ENCODE measurements at places on chromosomes 12 and 14.

DNA sequence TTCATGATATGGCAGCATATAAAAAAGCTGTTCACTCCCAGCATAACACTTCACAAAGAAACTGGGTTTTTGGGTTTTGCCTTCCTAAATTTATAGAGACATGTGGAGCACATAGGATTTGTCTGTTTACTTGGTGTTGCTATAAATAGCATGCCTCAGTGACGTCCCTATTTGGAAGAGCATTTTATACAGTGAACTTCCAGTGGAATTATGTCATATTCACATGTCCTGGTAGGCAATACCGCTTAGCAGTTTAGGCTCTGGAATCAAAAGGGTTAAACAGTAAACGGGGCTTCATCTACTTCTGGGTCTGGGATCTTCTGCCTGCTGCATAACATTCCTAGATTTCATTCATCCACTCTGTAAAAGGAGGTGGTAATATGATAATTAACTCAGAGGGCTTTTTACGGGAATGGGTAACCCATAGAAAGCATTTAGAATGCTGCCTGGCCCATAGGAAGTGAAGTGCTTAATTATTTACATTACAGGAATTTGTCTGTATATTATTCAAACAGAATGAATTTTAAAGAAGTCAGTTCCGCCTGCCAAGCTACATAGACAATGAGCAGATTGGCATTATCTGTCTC lies 396.1 kb downstream of the TMTC2 start:
- DNase-seq: no peak

GRCh38 chr12:79141776-79142175 lies 277.2 kb downstream of the SYT1 start:
- DNase-seq: no peak

DNA sequence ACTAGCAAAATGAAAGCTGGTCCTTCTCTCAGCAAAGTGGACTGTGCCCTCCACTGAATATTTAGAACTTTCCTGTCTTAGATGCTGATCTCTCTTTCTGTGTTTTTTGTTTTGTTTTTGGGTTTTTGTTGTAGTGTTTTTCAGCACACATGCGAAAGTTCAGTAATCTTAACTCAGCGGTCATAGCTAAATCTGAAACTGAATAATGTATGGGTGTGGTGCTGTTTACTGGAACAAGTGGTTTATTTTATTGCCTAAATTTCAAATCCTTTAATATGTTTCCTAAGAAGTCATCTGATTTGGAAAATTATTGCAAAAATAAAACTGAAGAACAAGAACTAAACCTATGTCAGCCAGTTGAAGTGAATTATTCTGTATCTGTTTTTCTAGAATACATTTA lies 116.0 kb upstream of the LRIG3 start:
- DNase-seq: no peak

DNA sequence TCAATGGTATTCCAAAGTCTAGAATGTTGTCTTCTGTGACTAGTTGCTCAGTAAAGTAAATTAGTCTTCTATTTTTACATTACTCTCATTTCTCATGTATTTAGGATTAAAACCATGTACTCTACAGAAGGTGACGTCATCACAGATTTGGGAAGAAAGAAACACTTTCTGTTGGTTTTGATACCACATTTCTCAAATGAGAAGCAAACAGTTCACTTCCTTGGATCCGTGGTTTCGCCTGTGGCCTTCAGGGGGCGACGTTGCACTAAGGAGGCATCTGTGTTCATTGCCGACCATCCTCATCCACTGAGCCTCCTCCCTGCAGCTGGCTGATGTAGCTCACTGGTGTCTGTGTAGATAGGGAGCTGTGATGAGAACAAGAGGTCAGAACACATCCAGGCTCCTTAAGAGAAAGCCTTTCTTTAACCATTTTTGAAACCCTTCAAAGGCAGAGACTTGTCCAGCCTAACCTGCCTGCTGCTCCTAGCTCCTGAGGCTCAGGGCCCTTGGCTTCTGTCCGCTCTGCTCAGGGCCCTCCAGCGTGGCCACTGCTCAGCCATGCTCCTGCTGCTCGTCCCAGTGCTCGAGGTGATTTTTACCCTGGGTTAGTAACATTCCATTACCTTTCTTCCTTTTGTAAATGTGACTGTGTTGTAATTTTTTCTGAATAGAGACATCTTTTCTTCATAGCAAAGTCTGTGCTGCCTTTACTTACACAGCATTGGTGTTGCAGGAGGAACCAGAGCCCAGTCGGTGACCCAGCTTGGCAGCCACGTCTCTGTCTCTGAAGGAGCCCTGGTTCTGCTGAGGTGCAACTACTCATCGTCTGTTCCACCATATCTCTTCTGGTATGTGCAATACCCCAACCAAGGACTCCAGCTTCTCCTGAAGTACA lies 220.6 kb upstream of the OR4E1 start:
- DNase-seq: no peak

DNA sequence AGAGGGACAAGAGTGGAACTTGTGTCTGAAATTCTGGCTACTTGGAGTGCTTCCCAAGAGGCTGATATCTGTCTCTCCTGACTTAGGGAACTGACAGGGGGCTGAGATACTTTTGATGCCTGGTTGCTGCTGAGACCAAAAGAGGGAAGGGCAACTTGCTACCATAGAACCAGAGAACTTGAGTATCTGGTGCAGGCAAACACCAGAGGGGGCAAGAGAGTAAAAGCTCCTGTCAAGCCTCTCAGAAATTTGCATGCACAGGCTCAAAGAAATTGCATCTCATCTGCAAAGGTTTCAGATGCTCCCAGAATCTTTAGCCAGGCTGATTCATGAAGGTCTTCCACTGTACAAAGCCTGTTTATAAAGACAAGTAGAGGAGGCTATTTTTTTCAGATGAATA lies 391.3 kb upstream of the FOXG1 start:
- DNase-seq: no peak

DNA sequence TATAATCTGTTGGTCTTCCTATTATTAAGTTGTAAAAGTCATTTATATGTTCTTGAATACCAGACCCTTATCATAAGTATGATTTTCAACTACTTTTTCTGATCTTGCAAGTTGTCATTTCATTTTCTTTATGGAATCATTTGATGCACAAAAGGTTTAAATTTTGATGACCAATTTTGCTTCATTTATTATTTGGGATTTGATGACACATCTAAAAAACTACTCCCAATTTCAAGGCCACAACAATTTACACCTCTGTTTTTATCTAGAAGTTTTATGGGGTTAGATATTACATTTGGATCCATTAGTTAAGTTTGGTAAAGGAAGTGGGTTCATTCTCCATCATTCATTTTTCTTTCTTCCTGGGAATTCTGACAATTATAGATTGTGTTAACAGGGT lies 259.2 kb downstream of the LRFN5 start:
- no peak for DNase-seq

- no peak for DNase-seq
Observed at GRCh38 chr14:101121508-101122139, 218.1 kb upstream of the RTL1 start.

- no peak for DNase-seq
Observed at GRCh38 chr12:53740130-53740491, 11.7 kb downstream of the CISTR start.

- DNase-seq: no peak
Observed at GRCh38 chr14:23695664-23695999, 59.5 kb downstream of the DHRS2 start.

DNA sequence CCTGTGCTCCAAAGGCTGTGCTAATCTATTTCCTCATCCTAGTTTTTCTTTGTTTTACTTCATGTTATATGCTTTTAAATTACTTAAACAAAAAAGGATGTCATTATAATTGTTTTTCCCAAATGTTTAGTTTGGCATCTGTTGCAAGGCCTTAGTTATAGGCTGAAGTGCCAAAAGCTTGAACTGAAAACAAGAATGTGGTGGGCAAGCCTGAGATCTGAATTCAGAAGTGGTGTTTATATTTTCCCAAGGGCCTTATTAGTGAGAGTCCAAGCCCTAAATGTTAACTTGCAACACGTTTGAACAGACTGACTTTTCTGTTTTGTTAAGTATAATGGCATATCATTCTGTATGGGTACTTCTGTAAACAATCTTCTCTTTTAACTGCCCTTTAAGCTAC lies 326.8 kb downstream of the CCDC91 start:
- DNase-seq: no peak

- DNase-seq: no peak
Observed at GRCh38 chr14:27338012-27338411, 740.2 kb upstream of the NOVA1 start.

DNA sequence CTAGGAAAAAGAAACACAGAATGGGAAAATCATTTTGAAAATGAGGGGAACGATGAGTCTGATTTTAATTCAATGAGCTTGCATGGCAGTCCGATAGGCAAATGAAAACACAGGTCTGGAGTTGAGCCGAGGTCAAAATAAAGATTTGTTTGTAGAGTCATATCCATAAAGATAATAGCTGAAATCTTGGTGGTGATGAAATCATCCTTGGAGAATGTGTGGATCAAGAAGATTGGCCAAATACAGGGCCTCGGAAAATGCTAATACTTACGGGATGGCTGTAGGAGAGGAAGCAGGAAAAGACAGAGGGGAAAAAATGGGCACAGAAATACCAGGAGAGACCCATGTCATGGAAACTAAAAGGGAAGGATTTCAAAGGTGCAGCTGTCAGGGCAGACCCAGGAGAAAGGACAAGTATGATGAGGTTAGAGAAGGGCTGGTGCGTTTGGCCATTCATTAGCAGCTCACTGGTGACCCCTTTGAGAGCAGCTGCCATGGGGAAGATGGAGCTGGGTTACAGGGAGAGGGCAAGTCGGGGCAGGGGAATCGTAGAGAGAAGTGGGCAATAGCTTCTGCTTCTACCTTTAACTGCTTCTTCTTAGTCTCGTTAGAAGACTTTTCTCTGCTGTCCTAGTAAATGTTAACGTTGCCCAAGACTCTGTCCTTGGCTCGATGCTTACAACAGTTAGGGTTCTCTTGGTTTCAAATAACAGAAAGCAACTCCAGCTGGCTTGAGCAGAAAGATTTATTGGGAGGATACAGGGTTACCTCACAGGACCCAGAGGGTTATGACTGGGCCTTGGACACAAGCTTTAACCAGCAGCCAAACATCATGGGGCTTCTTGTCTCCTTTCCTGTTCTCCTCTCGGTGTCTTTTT lies 161.8 kb downstream of the EFCAB11 start:
- no peak for DNase-seq

DNA sequence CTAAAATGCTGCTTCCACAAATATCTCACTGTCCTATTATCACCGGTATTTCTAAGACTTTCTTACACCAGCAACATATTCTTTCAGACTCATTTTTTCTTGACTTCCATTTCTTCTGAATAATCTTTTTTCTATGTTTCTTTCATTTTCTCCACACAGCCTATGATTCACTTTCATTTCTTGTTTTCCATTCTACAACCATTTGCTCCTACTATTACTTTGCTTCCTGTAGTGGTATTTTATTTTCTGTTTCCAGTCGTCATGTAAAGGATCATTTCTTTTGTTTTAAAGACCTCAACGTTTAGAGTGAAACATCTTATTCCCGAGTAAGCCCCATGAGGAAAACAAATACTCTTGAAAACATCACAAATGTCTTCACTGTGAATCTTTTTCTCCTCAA lies 182.2 kb upstream of the MDGA2 start:
- DNase-seq: no peak

DNA sequence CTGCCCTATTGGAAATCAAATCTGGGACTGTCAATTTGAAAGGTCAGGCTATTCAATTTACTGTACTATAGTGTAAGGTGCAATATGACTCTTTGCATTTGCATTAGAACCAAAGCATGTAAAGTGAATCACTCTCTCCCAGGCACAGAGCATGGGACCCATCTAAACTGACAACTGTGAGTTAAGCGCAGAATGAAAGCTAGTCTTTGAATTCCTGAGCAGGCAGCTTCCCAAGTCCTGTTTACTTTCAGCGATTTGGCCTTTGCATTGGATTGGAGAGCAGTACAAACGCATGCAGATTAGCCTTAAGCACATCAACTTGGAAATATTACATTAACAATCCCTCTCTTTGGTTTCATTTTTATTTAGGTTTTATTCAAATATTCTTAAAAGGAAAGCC lies 74.6 kb downstream of the RERG start:
- DNase-seq: no peak

DNA sequence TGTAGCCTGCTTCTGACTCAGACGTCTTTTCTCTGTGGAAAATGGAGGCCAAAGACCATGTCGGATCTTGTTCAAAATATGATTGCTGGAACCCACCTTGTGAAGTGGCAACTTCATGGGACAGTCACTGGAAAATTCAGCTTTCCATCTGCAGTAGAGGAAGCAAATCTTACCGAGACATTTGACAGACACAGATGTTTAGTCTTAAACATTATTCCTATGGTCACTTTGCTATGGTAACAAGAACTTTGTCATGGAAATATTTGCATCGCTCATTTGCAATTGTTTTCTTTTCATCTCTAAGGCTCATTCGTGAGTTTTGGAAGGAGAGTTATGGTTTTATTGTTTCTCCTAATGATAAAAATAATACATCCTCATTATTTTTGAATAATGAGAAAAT lies 98.3 kb upstream of the HIF1A start:
- DNase-seq: no peak

GRCh38 chr14:58129208-58129607 lies 22.8 kb downstream of the ARMH4 start:
- no peak for DNase-seq

DNA sequence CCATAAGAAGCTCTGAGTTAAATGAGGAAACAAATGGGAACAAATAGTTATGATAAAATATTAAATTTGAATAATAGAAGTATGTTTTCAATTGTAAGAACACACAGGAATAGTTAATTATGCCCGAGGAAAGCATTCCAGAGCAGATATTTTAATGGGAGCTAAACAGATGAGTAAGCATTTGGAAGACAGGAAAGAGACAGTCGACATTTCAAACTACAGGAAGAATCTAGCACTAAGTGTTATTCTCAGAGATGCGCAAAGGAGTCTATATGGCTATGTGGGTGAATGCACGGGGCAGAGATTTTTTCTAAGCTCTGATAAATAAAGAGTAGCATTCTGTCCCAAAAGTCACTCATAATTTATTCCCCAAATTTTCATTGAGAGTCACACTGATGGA lies 64.5 kb upstream of the SSTR1 start:
- no peak for DNase-seq

DNA sequence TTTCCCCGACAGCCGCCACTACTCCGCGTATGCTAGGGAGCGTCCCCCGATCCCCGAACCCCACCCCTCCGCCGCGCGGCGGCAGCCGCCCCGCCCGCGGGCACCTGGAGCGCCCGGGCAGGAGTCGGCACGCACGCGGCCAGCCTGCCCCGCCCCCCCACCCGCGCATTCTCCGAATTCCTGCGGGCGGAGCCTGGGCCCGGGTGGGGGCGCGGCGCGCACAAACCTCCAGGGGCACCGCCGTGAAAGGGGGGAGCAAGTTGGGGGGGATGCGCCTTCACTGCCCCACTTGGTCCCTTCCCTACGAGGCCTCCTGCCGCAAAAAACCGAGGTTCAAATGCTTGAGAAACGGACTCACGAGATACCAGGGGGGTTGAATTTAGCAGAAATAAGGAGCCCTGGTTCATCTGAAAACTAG lies 1.7 kb downstream of the AJUBA start:
- no peak for DNase-seq

- no peak for DNase-seq
Observed at GRCh38 chr12:25875661-25876060, 82.8 kb upstream of the RASSF8 start.

DNA sequence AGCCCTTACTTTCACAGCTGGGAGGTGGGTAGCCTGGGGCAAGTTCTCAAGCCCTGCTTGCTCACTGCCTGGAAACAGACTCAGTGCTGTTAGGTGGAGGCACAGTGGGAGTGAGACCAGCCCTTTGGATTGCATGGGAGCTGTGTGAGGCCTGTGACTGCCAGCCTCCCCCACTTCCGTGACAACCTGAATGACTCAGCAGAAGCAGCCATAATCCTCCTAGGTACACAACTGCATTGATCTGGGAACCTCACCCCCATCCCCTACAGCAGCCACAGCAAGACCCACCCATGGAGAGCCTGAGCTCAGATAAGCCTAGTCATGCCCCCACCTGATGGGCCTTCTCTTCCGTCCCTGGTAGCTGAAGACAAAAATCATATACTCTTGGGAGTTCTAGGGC lies 26.4 kb downstream of the ALG10 start:
- no peak for DNase-seq

Measured in anterior cingulate cortex (tissue), 58 donors.